ENCODE measurements at places on chromosomes 2 and 18. TPM values are rescaled to one million over a fixed set of nuclear protein-coding genes. Genes with fewer than 3 reads are reported as not detected.

Gene GCKR
- 6.7 TPM for total RNA-seq

Gene IL36B
- total RNA-seq = not detected

Gene POTEC
- not detected for total RNA-seq

Gene SATB2
- 3.6 TPM for total RNA-seq

Gene OSR1
- total RNA-seq = not detected

Gene IL1B
- not detected for total RNA-seq

Gene BMP10
- not detected for total RNA-seq

Gene LYG2
- not detected for total RNA-seq

Gene HOXD12
- not detected for total RNA-seq

Gene SPEG
- total RNA-seq = 0.63 TPM

Gene CFAP221
- not detected for total RNA-seq

Gene STAT4
- 0.09 TPM for total RNA-seq

Gene FOXD4L1
- not detected for total RNA-seq

Gene CELF4
- total RNA-seq = not detected

Gene MYO3B
- not detected for total RNA-seq

Gene CYP27A1
- total RNA-seq = 5.8 TPM

Gene ASPRV1
- 0.09 TPM for total RNA-seq

Gene NXPH2
- total RNA-seq = not detected

Gene METTL8
- 10.3 TPM for total RNA-seq

Gene NYAP2
- total RNA-seq = not detected
